CD4-positive, alpha-beta memory T cell (primary cell): ENCODE measurements at places on chromosomes 2 and 18.
A peak's percentile ranks its signal among the peaks of the same experiment; 100 is the strongest.

GRCh38 chr2:166343467-166343866, 32.3 kb downstream of the SCN9A start:
- DNase-seq, result no peak

GRCh38 chr2:145287736-145288135, 767.8 kb upstream of the ZEB2 start:
- no peak for DNase-seq

DNA sequence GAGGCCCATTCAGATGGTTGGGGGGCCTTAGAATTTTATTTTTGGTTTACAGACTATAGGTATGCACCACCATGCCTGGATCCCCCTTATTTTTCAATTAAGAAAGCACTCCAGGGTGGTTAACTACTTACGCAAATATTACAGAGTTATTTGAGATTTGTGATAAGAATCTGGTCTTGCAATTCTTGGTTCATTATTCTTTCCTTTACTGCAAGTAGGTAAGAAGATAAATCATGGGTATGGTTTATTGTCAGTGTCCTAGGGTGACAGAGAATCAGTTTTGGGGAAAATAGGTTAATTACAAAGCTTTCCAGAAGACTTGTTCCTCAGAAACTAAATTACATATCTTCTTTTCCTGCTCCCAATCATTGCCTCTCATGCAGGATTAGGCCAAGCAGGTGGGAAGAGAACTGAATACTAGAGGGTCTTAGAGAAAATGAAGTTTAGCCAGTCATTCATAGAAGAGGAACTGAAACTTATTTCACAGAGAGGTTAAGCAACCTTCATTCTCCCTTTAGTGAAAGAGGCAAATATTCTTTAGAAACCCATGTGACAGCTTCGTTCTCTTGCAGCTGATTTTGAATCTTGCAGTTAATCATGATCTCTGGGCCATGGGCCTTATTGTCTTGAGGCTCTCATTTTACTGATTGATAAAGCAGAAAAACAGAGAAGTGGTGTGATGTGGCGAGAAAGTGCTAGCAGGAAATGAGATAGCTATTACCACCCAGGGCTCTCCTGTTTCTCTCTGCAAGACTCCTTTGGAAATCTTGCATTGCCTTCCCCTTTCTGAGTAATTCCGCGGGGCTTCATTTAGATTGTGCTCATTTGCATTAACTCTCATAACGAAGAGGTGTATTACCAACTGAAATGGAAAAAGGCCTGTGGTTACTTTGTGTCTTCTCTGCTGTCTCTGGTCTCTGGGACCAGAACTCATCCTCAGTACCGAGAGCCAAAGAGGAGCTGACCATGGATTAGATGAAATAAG, 44.8 kb upstream of the ARHGAP25 start:
- no peak for DNase-seq

DNA sequence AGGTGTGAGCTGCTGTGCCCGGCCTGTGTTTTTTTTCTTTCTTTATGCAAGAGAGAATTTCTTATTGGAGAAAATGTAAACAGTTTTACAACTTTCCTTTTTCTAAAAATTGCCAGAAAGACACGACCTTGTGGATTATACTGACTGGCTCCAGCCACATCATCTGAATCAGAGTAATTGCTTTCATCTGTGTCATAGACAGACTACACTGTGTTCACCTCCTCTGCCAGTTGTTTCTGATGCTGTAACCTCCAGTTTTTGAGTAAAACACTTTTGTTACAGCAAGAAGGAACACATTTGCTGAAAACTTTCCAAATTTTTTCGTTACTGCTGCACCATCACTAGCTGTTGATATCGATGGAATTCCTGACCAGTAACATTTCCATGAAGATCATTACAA, 43.9 kb upstream of the PLEKHM3 start:
- DNase-seq, result no peak

- no peak for DNase-seq
Measured at GRCh38 chr2:287471-287885, 413 bp downstream of the ALKAL2 start.

- no peak for DNase-seq
Measured at GRCh38 chr2:232388324-232388891, 9.9 kb downstream of the ALPP start.

GRCh38 chr2:160325418-160325817, 125.3 kb upstream of the ITGB6 start:
- no peak for DNase-seq

DNA sequence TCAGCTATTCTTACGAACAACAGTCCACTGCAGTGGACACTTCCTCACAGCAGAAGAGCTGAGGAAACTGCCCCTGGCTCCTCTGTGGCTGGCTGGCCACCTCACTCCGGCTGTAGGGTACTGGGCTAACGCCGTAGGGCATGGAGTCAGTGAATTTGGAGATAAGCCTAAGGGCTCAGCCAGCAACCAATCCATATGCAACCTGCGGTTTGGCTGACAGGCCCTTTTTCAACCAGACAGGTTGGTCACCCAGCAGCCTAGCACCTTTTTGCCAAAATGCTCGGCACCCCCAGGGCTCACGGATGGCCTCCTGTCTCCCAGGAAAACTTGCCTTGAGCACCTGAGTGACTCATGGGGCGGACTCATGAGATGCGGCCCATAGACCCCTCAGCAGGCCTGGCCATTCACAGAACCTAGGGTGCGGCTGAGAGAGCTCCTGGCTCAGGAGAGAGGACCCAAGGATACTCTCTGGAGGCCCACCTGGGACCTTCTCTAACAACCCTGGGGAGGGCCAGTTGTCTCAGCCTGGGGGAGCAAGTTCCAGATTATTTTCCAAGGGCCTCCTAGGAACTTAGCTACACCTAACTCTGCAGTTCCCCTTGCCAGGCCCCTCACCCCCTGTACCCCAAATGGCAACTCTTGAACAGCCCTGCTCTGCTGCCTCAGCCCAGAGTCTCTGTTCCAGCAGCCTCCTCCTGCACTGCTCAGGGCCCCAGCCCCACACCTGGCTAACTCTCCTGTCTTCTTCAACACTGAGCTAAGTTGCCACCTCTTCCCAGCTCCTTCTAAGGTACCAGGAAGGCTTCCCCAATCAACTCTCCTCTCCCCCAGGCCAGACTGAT, 252.1 kb downstream of the CYP26B1 start:
- no peak for DNase-seq

DNA sequence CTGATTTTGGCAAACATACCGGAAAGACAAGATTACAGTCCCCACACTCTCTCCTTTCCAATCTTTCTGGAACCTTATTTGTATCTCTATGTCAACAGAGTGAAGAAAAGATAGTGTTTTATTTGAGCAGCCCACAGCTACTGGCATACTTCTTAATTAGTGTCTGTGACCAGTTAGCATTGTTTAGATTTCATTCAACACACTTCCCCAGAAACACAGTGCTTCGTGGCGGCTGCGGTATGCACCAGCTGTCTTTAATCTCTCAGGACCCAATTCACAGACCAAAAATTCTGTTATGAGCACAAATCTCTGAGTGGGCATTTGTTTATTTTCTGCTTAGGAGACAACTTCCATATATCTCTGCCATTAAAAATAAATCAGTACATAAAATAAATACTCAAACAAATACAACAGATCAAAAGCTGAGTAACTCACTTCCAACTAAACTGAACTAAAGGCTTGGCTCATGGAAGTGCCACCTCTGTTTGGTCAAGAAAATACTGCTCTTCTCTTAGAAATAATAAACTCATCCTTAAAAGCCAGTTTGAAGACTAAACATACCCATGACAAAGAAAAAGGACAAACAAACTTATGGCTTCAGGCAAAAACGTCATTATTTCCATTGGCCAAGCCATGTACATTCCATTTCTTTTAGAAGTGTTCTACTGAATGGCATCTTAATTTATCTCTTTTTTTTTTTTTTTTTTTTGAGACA, 392.4 kb downstream of the TXNL1 start:
- DNase-seq, result no peak

GRCh38 chr2:32009516-32010256, 1.1 kb downstream of the MEMO1 start:
- DNase-seq, result peak; percentile 22

DNA sequence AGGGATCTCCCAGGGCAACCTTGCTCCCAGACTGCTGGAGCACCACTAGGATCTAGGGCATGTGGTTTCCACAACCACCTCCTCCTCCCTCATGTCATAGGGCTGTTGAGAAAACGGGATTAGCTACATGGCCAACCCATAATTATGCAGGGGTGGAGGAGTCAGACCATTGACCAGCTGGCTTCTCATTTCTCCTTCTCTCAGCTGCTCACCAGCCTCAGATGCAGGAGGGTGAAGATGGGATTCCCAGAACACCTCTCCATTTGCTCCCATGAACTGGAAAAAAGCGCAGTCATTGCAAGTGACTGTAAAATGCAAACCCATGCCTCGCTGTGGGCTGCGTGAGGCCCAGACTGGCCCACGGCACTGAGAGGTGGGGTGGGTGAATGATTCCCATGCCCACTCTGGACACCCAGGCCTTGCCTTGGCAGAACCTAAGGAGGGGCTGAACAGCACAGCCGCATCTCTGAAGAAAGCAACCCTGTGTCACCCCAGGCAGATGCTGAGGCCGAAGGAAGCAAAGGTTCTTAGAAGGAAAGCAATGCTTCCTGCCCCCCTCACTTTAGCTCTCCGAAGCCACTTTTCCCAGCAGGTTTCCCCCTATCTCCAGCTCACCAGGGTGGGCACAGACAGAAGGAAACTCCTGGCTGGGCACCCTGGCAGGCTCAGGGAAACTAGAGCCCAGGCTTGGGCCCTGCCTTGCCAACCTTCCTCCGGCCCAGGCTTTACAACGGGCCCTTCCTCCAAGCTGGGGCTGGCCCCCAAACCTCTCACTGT, 69.6 kb upstream of the RTN4 start:
- no peak for DNase-seq

DNA sequence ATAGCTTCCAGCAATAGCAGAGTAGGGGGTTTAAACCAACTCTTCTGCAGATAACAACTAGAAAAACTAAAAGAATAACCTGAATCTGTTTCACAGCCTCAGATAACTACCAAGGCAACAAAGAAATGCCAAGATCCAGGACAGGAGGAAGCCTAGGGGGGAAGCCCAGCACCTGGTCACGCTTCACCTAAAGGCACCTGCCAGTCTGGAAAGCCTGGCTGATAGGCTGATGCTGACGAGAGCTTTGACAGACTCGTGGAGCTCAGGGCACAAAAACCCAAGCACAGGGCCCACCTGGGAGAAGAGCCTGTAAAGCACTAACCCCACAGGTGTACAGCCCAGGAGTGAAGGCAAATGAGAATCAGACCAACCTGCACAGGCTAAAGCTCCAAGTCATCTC, 22.6 kb downstream of the EIPR1 start:
- DNase-seq, result no peak

GRCh38 chr2:189409131-189409530, 32.1 kb upstream of the WDR75 start:
- DNase-seq, result no peak

GRCh38 chr2:45714679-45715078, 63.2 kb downstream of the PRKCE start:
- no peak for DNase-seq

- no peak for DNase-seq
Measured at GRCh38 chr2:20314562-20315501, 35.8 kb downstream of the PUM2 start.

- DNase-seq, result no peak
Measured at GRCh38 chr18:44123743-44124142, 556.9 kb upstream of the SETBP1 start.

DNA sequence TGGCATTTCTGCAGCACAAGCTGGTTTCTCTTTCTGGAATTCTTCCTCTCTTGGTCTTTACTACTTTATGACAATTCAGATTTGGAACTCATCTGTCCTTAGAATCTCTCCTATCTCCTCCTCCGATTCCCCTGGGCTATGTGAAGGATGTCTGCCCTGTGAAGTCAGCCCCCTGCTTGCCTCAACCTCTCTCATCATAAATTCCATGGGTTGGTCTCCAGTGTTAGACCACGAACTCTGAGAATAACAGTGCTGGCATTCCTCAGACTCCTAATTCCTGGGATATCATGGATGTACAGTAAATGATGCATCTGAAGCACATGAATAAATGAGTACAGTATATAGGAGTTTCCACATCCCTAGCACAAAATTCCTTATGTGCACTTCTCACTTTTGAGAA, 21.0 kb upstream of the CYRIA start:
- no peak for DNase-seq

DNA sequence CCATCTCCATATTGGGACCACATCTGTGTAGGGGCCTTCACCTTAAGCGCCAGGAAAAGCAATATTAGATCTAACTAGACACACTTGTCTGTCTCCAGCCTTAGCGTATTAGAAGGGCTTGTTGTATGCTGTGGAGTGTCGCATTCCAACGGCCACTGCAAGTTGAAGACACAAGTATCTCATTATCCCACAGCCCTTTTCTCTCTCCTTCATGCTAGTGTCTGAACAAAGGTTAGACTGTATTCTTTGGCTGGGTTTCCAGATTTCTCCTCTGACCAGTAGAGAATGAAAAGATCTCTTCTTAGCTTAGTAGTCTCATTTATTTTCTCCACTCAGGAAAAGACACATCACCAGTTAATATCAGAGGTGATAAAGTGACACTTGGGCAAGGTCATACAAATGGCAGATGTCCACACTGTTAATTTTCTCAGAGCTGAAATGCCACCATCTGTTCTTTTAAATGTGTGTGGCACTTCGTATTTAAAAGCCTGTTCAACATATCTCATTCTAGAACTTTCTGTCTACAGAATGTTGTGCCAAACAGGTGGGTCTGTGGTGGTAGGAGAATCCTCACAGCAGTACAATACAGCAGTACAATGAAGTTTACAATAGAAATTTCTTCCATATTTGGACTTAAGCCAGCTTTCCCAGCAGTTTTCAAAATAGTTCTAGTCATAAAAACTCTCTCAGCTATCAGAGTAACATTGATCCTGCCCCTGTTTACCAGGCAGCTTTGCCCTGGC, 94.0 kb upstream of the ITGA6 start:
- DNase-seq, result no peak

GRCh38 chr2:16952368-16952767, 286.7 kb upstream of the CYRIA start:
- DNase-seq, result no peak

DNA sequence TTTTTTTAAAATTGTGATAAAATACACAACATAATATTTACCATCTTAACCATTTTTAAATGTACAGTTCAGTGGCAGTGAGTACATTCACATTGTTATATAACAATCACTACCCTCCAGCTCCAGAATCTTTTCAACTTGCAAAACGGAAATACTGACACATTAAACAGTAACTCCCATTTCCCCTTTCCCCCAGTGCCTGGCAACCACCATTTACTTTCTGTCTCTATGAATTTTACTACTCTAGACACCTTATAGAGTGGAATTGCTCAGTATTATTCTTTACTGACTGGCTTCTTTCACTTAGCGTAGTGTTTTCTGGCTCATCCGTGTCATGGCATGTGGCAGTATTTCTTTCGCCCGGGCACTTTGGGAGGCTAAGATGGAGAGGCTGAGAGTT, 32.6 kb downstream of the FASTKD2 start:
- DNase-seq, result no peak

DNA sequence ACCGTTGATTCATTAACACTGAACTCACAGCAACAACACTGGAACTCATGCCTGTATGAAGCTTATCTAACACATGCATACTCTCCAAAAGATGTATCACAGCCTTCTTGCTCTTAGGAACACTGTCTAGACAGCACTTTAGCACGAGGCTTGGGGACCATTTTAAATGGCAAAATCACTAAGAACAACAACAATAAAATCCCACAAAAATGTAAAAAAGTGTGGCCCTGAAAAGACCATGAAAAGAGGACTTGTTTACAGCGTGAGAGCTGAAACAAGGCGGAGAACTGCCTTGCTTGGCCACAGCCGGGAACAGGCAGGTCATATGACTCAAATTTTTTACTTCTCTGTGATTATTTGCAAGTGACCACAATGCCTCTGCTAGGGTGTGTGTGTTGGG, 48.1 kb downstream of the CHN1 start:
- no peak for DNase-seq
